H4 (cell line): ENCODE measurements at places on chromosomes 3 and 15.

DNA sequence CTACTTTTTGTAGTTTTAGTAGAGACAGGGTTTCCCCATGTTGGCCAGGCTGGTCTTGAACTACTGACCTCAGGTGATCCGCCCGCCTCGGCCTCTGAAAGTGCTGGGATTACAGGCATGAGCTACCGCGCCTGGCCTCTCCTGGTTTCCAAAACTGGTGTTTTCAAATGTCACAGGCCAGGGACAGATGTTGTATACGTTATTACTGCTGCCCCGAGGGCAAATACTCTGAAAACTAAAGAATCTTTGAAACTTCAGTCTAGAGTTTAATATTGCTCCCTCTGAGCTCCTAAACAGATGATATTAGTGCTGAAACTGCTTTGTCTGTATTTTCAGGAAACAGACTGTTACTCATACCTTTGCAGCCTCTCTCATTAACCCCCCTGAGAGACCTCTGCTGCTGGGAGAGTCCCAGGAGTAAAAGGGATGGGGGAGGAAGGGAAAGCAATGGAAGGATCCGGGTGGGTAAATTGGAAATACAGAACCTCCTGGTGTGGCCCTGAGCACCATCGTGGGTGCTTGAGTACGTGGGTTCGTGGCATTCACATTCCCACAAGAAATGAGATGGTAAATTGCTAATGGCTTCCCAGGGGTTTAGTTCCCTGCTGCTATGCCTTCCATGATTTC is 96.3 kb upstream of the IGF1R start:
- DNase-seq, result no peak

DNA sequence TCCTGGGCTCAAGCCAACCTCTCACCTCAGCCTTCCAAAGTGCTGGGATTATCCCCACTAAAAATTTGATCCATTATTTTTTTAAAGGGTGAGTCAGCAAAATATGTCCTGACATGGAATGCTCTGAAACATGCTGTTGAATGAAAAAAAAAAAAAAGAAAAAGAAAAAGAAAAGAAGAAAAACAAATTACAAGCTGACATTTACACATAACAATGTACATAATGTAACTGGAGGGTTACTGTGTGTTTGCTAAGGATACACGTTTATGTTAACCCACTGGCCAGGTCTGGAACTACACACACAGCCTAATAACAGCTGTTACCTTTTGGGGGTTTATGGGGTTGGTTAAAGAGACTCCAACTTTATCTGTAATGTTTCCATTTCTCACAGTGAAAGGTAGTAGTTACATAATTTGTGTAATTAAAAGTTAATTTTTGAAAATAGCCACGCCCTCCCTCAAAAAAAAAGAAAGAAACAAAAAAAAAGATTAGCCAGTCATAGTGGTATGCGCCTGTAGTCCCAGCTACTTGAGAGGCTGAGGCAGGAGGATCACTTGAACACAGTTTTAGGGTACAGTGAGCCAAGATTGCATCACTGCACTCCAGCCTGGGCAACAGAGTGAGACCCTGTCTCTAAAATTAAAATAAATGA is 3.1 kb upstream of the MESP2 start:
- DNase-seq, result peak; percentile 33

- no peak for DNase-seq
These were observed 21.2 kb downstream of the CCR8 start for GRCh38 chr3:39350714-39351113.

DNA sequence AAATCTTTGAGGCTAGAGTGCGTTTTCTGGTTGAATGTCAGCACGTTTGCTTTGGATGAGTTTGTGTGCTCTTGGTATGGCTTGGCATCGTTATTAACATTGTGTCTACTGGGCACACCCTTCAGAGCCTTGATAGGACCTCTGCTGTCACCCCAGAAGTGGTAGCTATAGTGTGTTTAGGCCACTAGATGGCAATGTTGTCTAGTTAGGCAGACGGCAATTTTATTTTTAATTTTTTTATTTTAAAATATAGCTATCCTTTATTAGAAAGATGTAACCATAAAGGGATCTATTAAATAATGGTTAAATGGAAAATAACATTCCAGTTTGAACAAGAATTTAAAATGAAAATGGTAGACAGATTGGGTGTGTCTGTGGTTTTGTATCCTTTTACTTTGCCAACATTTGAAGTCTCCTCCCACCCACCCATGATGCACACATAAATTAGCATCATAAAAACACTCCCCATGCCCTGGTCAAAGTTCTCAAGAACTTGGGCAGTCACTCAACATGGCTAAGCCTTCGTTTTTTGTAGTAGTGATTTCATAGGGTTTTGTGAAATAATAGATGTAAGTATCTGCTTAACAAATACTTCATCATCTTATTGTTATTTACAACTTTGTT is 200.7 kb downstream of the KCNH8 start:
- DNase-seq, result no peak

DNA sequence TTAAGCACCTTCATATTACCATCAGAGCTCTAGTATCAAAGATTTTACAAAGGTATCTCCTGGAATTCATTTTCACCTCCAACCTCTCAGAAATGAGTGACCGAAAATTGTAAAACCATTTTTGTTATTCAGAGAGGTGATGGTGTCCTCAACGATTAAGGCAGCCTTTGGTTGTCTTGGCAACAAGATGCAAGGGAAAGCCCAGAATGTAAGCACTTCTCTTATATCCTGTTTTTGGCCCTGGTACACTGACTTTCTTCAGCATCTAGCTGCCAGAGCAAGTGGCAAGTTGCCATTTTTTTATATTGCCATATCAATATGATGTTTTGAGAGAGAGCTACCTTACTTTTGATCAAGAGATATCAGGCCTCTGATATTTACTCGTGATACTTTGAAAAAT is 384.9 kb upstream of the NECTIN3 start:
- no peak for DNase-seq

GRCh38 chr3:71653414-71653807 is 69.9 kb upstream of the FOXP1 start:
- DNase-seq, result no peak

- DNase-seq, result no peak
These were observed 1.9 kb downstream of the PPP4R2 start for GRCh38 chr3:72998466-72998865.

DNA sequence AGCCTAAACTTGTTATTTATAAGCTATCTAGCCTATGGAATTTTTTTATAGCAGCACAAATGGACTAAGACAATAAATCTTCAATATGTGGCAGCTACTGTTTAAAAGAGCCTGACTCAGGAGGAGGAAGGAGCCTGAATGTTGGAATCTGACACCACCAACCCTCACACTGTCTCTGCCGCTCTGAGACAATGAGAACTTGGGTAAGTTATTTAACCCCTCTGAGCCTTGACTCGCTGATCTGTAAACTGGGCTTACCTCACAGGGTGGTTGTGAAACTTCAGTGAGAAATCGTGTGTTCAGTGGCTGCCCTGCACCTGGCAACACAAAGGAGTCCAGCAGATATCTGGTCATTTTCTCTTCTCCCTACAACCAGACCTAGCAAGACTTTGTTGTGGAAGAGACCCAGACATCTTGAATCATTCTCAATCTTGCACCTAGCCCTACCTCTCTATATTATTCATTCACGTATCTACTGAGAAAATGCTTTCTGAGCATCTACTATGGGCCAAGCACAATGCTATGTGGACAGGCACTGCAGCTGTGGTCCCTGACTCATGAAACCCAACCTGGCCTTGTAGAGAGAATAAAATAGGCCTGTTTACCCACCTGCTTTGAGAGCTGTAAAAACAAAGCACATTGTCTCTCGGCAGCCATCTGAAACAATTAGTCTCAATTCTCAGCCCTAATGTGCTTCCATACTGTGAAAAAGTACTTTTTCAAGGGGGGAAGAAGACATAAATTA is 81.9 kb upstream of the SLC25A36 start:
- no peak for DNase-seq

DNA sequence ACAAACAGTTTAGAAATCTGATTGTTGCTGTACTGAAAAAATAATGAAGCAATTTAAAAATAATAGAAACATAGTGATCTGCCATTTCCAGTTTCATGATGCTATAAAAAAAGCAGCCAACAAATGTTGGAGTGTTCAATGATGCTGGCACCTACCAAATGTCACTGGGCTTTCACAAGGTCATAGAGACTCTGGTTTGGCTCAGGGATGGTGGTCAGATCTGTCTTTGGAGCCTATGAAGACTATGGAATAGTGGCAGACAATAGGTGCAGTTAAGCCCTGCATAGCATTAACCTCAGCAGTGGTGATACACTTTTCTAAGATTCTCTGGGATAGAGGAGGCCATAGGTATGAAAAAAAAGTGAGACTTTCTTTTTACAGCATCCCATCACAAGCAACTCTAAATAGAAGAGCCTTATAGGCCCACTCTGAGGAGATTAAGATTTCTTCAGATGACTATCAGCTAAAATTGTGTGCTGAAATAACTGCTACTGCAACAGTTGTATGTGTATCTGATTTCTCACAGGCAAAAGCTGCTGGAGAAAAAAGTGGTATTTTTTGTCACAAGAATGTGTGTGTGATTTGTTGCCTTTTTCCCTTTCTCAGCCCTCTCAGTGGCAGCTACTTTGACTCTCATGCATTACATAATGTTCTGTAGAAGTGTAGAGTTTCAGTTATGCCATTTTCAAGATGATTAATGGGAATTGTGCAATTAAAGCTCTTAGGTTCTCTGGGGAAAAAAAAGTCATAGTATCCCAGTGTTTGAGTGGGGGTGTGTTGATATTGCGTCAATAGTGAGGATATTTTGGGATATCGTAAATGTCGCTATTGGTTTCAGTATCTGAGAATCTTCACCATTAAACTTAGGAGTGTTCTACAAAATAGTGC is 137.4 kb downstream of the MBNL1 start:
- DNase-seq, result peak; percentile 60

GRCh38 chr3:195537995-195538394 is 5.1 kb downstream of the PPP1R2 start:
- DNase-seq, result no peak

DNA sequence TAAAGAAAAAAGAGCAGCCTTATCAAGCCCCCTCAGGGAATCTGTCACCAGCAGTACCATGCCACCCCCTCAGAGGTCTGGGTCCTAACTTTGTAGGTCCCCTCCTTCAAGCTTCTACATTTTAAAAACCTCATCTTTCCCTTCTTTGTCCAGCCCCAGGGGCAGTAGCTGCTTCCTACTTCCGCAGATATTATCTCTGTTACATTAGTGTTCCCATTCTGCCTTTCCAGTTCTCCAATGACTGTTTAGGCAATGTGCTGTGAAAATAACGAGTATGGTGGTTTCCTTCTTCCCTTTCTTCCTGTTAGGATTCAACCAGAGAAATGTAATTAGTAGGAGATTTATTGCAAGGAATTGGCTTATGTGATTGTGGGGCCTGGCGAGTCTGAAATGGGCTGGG is 126.1 kb upstream of the TNIK start:
- DNase-seq, result no peak

DNA sequence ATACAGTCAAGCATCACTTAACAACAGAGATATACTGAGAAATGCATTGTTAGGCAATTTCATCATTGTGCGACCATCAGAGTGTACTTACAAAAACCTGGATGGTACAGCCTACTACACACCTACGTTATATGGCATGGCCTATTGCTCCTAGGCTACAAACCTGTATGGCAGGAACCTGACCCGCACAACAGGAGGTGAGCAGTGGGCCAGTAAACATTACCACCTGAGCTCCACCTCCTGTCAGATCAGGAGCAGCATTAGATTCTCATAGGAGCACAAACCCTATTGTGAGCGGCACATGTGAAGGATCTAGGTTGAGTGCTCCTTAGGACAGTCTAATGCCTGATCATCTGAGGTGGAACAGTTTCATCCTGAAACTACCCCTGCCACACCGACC is 89.7 kb downstream of the SCAPER start:
- no peak for DNase-seq

DNA sequence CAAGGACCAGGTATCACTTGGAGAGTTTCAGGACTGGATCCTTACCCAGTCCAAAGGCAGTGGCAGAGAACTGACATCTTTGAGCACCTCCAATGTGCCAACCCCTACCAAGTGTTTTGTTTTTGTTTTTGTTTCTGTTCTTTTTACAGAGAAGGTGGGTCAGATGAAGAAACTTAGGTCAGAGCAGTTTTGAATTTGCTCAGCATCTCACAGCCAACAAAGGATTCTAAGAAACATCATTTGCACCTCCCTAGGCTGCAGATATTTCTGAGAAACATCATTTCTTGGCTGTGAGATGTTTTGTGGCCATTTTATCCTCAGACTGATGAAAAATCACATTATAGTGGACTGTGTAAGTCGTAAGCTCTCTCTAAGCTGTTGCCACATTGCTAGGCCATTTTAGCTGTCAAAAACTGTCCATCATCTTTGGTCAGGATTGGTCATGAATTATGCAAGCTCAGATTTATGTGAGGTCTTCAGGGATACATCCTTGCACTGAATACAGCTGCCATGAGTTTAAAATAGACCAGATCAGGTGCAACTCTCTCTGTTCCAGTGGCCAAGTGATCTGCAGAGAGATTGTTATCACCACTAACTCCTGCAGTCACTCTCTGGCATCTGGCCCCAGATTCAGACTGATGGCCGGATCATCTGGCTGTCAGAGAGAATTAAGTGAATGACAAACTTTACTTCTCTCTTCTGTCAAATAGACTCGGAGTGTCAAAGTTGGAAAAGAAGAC is 341.5 kb downstream of the EPHB1 start:
- no peak for DNase-seq

DNA sequence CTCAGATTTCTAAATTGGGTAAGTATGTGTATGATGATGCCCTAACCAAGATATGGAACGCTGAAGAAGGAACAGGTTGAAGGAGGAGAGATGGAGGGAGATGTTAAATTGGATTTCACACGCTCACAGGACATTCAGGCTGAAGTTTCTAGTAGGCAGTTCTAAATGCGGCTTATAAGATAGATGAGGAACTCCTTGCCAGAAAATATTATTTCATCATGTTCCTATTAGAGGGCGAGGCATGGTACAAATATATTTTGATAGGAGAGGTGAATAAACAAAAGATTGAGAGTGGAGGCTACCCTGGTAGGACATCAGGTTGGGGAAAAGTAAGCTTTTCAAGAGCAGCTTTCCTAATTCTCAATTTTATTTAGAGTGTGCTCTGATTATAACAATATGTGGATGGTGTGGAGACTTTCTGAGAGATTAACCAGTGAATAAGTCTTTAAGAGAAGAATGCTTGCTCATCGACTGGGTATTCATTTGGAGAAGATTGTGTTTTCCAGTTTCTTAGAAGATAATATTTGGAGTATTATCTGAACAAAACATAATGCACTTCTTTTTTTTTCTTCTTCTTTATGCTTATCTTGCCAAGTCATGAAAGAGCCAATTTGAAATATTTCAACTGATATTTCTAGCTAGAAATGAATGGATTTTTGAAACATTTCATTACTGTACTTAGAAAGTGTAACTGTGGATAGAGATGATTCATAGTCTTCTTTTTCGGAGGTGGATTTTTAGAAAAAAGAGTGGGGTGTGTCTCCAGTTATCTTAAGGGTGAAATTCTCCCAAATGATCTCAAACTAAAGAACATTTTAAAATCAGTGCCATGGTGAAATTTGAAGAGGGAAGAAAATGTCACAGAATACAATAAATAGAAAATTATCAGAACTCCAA is 88.5 kb downstream of the B3GALNT1 start:
- no peak for DNase-seq

GRCh38 chr15:85440451-85440850 is 60.0 kb downstream of the AKAP13 start:
- DNase-seq, result no peak
